ENCODE measurements at places on chromosomes 7 and 10.

DNA sequence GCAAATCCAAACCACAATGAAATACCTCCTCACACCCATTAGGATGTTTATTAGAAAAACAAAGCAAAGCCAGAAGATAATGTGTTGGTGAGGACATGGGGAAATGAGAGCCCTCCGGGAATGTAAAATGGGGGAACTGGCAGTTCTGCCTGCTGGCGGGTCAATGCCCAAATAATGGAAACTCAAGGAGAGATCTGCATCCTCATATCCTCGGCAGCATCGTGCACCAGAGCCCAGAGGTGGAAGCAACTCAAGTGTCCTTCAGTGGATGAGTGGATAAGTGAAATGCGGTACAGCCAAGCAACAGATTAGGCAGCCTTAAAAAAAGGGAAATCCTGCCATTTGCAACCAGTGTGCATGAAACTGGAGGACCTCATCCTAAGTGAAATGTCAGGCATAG is 325.2 kb downstream of the WDR37 start:
- no peak for DNase-seq

GRCh38 chr7:67438913-67439505 is 442.4 kb downstream of the TYW1 start:
- DNase-seq: no peak

GRCh38 chr7:56811081-56811480 is 321.2 kb downstream of the ZNF479 start:
- no peak for DNase-seq

DNA sequence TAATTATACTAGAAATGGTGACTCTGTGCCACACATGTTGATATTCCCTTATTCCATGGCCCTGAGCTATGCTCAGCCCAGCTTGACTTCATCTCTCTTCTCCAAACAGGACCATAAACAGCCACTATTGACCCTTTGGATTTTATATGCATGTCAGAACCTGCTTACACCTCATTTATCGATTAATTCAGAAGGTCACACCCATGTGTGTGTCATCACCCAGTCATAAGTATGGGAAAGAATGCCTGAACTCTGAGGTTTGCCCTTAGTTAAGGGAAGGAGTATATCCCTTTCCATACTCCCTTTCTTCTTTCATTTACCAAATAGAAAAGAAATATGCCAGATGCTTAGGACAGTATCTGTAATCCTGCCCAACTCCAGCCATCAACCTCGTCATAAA is 602.3 kb downstream of the SORCS3 start:
- DNase-seq: no peak

GRCh38 chr10:58094985-58095718 is 172.5 kb downstream of the IPMK start:
- DNase-seq: no peak

- DNase-seq: no peak
These were observed 156.8 kb downstream of the FRMD4A start for GRCh38 chr10:14173706-14174594.

GRCh38 chr10:110747609-110748464 is 103.7 kb downstream of the RBM20 start:
- DNase-seq: no peak
